Heart right ventricle (tissue), 16 donors: ENCODE measurements at places on chromosomes 16 and 17. TPM values are rescaled to one million over a fixed set of nuclear protein-coding genes. Genes with fewer than 3 reads are reported as not detected.

ABCA10 gene
- total RNA-seq: 7.0 TPM

BICDL2 gene
- total RNA-seq: not detected

GRAPL gene
- total RNA-seq: 1.4 TPM

RETREG3 gene
- 19.3 TPM for total RNA-seq

NPIPB6 gene
- 0.25 TPM for total RNA-seq

C16orf89 gene
- 44.9 TPM for total RNA-seq

PRKCB gene
- total RNA-seq: 4.4 TPM

RND2 gene
- total RNA-seq: 0.16 TPM

CES5A gene
- not detected for total RNA-seq

CLEC19A gene
- not detected for total RNA-seq

HASPIN gene
- 0.25 TPM for total RNA-seq

ZMYND15 gene
- 0.25 TPM for total RNA-seq

CDRT4 gene
- total RNA-seq: 0.53 TPM

KRTAP2-3 gene
- total RNA-seq: not detected

CHRNE gene
- total RNA-seq: 0.85 TPM

KAT7 gene
- total RNA-seq: 49.5 TPM

TBX2 gene
- 20.6 TPM for total RNA-seq

KRTAP4-5 gene
- total RNA-seq: not detected

LRRC75A gene
- 0.52 TPM for total RNA-seq

CLEC10A gene
- total RNA-seq: 9.1 TPM

SLC5A11 gene
- not detected for total RNA-seq

SLC13A2 gene
- not detected for total RNA-seq

NUDT7 gene
- 33.5 TPM for total RNA-seq
